ENCODE measurements at places on chromosomes 2 and 18.
A peak's percentile ranks its signal among the peaks of the same experiment; 100 is the strongest.

- DNase-seq: no peak
Observed at GRCh38 chr2:170818036-170818751, 1.5 kb downstream of the GAD1 start.

DNA sequence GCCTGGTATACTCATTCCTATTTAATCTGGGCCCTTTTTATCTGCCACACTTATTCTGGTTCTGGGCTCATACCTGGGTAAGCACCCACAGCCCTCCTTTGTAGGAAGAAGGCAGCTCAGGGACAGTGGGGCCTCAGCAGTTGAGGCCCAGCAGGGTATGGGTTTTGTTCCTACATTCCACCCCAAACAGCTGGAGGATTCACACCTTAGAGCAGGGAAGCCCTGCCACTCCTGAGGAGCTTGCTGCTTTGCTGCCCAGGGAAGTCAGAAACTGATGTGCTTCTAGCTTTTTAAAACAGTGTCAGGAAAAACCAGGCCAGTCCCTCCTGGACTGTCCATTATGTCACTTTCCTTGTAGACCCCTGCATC lies 1.2 kb upstream of the LBX2 start:
- no peak for DNase-seq

DNA sequence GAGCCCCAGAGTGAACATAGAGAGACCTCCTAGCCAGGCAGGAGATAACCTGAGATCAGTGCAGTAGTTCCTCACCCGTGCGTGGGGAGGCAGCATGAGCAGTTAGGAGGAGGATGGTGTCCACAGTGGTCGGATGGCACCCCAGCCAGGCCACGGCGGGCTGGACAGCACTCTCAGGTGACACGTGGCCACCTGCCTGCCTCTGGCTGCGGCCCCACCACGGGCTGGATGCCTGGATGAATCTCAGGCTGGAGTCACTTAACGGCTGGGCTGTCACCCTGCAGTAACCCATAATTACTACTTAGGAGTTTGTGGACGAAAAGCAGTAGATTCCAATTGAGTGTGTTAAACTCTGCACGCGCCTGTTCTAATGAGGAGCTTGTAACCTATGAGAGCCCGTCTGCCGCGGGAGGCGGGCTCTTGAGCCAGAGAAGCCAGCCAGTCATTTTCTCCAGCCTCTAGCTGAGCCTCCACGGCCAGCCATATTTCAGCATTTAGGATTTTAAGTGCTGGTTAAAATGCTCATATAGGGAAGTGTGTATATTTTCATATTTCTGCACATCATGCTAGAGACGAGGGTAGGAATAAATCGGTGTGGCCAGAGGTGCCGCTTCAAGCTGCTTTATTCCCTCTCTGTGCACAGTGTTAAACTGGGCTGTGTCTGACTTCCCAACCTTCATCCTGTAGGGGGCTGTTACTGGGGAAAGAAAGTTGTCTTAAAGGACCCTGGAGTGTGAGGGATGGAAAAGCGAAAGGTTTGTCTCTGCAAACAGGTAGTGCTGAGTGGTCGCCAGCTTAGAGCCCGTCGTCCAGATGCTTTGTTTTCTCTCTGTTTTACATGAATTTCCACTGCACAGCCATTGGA lies 144.0 kb downstream of the GLI2 start:
- no peak for DNase-seq

DNA sequence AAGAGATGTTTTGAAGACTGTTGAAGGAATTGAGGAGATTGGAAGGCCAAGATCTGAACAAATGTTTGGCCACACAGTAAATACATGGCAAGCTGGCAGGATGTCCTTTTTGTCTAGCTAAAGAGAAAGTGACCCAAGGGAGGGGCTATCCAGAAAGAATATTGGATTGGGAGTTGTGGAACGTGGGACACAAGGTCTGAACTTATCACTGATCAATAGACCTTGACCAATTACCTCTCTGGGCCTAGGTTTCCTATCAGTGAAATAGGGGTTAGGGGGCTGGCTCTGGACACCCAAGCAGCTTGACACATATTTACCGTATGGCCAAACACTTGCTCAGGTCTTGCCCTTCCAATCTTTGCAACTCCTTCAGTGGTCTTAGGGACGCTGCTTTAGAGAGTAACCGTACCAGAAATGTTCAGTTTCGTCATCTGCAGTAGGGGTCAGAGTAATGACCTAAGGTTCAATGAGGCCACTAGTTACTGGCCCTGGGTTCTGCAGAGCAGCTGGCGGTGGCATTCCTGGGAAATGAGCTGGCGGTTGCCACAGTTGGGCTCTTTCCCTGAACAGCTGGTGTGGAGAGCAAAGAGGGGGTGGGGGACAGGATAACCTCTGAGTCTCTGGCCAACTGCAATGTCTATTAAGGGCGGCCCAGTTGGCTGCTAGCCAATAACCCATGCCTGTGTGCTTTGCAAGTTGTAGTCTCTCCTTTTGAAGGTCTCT lies 70.1 kb upstream of the STPG4 start:
- peak; percentile 73 for DNase-seq

GRCh38 chr18:51361130-51361860 lies 163.8 kb upstream of the MEX3C start:
- DNase-seq: no peak

- DNase-seq: no peak
Observed at GRCh38 chr2:145407-145806, 99.1 kb upstream of the FAM110C start.

GRCh38 chr18:49185623-49186022 lies 234.9 kb upstream of the SMAD7 start:
- DNase-seq: no peak

GRCh38 chr2:75067506-75067905 lies 109.1 kb downstream of the POLE4 start:
- DNase-seq: no peak

DNA sequence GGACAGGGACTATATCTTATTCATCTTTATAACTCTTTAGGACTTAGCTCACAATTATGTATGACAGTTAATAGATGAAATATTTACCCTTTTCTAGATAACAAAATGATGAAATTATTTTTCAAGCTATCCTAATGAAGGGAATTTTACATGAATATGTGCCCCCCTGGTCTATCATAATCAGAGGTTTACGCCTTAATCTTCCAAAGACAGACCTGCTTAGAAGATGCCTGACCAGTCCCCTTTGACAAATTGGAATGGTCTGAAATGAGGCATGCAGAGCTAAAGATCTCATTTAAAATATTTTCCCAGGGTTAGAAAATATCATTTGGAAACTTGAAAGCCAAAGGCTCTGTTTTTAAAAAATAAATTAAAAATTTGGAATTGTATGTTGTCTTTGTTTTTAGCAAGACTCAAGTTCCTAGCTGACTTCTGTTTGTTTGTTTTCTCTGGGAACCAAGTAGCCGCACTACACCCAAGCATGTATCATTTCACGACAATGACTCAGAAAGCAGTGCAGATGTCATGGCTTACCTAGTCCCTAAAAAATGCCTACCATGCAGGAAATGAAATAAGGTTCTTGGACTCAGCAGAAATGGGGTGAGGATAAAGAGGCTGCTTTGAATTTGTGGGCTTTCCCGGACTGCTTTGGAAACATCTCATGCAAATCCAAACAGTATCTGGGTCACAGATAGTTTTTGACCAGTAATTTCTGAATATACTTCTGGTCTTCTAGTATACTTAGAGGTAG lies 162.1 kb downstream of the ZEB2 start:
- DNase-seq: peak; percentile 26

DNA sequence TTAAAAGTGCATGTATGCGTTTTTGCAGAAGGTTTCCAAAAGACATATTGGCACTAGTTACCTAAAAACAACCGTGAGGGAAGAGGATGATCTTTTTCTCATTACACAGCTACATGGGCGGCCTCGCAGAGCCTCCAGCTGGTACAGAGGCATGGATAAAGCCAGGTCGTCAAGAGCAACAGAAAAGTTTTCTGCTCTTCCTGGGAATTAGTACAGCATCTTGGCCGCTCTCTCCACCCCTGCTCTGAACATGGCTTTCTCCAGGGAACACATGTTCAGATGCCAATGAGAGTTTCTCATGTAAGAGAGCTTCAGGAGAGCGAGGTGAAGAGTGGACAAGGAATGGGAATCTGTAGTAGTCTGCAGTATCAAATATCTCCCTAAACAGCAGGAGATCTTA lies 108.4 kb downstream of the ZEB2 start:
- DNase-seq: no peak

- DNase-seq: peak; percentile 65
Observed at GRCh38 chr2:181677912-181678586, 2.3 kb downstream of the NEUROD1 start.

DNA sequence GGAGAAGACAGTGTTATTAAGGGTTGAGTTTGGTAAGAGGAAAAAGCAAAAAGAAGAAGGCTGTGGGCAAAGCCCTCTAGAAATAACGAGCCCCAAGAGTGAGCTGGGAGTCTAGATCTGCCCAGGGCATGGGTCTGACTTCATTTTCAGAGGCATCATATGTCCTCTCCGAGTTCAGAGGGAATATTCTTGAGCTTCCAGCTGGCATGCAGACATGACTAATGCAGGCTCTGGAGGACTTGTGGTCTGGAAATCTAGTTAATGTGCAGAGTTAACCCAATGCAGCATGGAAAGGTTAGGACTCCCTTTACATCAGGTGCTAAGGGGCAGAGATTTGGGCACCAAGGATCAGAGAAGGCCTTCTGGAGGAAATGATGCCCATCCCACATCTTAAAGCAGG lies 7.3 kb downstream of the ACMSD start:
- DNase-seq: no peak

- DNase-seq: no peak
Observed at GRCh38 chr2:46806526-46806925, 109.1 kb downstream of the MCFD2 start.
